SHP77 (cell line): ENCODE measurements at places on chromosomes 11 and 22.
A peak's percentile ranks its signal among the peaks of the same experiment; 100 is the strongest.

GRCh38 chr11:35214792-35215193, 75.8 kb downstream of the CD44 start:
- DNase-seq: no peak

GRCh38 chr11:17129003-17129402, 51.5 kb upstream of the RPS13 start:
- DNase-seq: no peak

DNA sequence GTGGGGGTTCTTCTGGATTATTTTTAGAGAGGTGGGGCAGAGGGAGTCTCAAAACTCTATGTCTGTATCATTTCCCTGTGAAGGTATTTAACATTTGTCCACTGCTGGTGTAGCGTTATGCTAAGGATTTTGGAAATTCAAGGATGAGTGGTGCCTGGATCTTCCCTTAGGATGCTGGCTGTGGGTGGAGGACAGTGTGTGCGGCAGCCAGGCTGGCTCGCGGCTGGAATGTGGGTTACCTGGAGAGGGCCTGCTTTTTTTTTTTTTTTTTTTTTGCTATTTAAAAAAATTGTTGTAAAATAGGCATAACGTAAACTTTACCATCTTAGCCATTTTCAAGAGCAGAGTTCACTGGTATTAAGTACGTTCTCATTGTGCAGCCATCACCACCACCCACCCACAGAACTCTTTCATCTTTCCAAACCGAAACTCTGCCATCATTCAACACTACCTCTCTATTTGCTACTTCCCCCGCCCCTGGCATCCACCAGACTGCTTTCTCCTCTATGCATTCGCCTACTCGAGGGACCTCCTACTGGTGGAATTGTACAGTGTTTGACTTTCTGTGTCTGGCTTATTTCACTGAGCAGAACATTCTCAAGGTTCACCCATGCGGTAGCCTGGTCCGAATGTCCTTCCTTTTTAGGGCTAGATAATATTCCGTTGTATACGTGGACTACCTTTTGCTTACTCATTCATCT, 67.1 kb downstream of the PARVB start:
- peak; percentile 21 for DNase-seq

DNA sequence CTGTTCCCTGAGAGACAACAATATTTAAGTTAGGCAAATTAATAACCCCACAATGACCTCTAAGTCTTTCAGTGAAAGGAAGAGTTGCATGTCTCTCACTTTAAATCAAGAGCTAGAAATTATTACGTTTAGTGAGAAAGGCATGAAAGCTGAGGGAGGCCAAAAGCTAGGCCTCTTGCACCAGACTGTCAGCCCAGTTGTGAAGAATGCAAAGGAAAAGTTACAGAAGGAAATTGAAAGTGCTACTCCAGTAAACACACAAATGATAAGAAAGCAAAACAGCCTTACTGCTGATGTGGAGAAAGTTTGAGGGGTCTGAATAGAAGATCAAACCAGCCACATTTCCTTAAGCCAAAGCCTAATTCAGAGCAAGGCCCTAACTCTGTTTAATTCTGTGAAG, 45.0 kb downstream of the BBOX1 start:
- no peak for DNase-seq

- DNase-seq: no peak
Observed at GRCh38 chr11:95524314-95525036, 265.1 kb downstream of the FAM76B start.

DNA sequence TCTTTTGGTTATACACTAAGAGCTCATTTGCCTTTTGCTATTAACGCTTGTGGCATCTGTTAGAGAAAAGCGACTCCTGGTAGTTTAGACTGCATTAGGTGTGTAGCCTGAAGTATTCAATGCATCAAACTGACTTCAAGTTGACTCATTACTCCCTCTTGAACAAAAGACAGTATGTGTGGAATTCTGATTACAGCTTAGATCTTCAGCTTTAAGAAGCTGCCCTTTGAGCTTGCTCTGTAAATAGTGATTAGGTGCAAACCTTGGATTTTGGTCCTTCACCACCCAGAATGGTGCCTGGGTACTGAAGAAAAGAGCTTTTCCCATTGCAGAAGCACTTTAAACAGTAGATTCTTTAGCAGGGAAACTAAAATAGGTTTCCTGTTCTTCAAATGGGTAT, 62.1 kb downstream of the FAT3 start:
- no peak for DNase-seq

- DNase-seq: no peak
Observed at GRCh38 chr22:27995801-27996528, 76.9 kb upstream of the PITPNB start.

DNA sequence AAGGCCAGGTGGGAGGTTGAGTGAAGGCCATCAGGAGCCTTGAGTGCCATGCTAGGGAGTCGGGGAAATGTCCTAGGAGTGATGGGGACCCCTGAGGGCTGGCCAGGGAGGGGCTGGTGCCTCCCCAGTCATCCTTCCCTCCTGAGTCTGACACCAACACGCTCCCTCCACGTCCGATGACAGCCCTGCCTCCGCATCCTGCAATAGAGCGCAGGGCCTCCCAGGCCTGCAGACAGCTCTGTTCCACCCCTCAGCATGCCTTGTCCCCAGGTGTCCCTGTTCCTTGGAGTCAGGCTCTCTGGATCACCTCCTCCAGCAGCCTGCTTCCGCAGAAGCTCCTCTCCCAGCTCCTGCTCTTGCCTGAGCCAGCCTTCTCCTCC, 3.1 kb downstream of the RAC2 start:
- DNase-seq: no peak

- no peak for DNase-seq
Observed at GRCh38 chr11:80315200-80315599, 874.4 kb upstream of the TENM4 start.

GRCh38 chr22:30209642-30210041, 36.9 kb downstream of the LIF start:
- DNase-seq: no peak

DNA sequence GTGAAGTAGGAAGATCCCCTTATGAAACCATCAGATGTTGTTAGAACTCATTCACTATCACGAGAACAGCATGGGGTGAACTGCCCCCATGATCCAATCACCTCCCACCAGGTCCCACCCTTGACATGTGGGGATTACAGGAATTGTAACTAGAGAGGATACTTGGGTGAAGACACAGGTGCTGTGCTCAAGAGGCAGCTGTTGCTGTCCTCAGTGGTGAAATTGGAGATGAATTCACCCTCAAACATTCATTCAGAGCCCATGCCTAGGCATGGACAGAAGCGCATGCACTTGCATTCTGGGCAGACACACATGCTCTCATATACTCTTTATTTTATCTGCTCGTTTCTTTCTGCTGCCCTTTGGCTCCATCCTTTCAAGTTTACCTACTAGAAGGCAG, 385.0 kb downstream of the INSC start:
- DNase-seq: no peak

DNA sequence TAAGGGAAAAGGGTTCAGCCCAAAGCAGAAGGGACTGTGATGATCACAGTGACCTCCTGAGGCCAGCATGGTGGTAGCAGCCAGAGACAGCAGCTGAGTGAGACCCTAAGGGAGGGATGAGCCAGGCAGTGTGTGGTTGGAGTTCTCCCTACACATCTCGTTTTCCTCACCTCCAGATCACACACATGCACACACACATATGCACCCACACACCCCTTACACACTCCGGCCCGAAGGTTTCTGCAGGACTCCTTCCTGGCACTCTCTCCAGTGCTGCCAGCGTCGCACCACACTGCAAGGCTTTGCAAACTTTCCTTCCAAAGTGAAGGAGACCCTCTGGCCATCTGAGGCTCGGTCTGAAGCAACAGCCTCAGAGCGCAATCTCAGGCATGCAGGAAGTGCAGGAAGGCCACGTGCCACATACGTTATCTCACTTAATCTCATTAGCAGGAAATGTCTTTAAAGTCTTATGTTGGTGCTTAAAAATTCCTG, 26.9 kb upstream of the TP53I11 start:
- DNase-seq: peak; percentile 45

DNA sequence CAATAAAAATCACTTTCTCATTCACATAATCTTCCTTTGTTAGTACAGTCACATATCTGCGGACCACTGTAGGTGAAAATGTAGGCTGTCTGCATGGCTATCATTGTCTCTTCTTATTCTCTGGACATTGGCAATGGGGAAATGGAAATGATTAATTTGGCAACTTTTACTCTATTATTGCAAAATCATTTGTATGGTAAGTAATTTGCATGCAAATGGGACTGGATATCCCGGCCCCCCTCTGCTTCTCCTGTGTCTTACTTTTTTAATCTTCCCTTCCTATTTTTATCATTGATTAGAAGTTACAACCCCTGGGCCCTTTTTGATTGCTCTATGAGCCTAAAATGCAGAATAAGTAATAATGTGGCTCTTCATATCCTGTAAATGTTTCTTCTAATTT, 6.0 kb downstream of the GRK3 start:
- no peak for DNase-seq

- DNase-seq: no peak
Observed at GRCh38 chr11:116194156-116194904, 578.5 kb downstream of the BUD13 start.

DNA sequence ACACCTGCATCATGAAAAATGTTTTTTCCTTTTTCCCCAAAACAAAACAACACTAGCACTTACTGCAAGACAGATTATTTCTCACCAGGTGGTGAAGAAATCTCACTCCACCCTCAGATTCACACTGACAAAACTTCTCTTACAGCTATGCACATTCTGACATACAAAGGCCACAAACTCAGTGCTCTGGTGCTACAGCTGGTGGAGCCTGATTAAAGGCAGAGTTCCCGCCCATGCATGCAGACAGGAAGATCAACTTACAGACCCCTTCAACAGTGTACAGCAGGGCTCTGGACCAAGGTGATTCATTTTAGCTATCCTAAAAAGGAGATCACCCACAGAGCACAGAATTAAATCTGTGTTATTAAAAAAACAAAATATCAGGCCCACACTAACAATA, 112.6 kb downstream of the CADM1 start:
- DNase-seq: peak; percentile 17

DNA sequence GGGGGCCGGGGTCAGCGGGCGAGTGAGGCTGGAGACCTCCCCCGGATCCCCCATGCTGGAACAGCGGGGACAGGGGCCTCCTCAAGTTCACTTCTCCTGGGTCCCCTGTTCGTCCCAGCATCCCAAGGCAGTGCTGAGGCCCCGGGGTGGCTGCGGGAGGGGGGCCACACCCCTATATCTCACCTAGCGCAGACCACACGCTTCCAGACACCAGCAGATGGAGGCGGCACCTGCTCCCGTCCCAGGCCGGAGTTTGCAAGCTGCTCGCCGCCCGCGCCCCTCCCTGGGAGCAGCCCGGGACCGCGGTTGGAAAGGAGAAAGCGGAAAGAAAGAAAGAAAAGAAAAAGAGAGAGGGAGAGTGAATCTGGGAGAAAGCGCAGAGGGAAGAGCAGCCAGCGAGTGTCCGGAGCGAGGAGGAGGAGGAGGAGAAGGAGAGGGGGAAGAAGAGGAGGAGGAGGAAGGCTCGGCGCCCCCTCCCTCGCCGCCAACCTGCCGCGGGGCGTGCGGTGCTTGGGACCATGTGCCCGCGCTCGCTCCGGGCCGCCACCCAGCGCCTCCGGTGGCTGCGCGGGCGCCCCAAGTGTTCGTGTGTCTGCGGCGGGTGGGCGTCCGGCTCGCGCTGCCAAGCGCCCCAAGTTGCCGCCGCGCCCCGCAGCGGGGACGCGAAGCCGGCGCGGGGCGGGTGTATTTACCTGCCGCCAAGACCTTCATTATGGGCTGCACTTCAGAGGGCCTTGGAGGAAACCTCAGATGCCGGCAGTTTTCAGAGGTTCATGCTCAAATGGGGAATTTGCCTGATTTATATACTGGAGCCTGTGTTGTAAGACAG, at the start of gene LIF:
LIF (minus strand) TSS at position 775 of the 829 bp plus-strand sequence; CDS start at position 711, 64 bp downstream.
- no peak for DNase-seq

DNA sequence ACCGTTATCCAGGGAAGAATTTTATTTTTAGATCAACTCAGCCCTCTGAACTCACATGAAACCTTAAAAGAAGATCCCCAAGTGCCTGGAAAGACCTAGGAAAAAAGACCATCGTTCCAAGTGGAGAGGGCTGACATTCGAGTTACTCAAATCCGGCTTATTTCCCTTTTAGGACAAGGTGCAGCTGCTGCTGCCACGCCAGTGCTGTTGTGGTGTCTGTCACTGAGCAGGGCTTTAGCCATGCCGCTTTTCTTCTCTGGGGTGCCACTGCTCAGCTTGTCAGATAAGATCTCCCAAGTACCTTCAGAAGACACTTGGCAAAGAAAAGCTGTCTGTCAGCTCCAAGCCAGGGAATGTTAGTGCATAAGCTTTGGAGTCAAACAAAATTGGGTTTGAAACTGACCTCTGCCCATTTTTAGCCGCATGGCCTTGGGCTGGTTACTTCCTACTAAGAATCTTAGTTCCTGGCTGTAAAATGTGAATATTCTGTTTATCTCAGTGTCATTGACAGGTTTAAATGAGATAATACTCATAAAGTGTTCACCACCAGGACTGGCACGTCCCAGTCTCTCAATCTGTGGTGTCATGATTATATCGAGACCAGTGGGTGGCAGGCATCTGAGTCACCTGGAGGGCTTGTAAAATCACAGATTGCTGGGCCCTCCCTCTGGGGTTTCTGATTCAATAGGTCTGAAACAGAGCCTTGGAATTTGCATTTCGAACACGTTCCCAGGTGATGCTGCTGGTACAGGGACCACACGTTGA, 117.5 kb downstream of the PKNOX2 start:
- no peak for DNase-seq

GRCh38 chr11:78427615-78428265, 10.1 kb upstream of the GAB2 start:
- DNase-seq: no peak

DNA sequence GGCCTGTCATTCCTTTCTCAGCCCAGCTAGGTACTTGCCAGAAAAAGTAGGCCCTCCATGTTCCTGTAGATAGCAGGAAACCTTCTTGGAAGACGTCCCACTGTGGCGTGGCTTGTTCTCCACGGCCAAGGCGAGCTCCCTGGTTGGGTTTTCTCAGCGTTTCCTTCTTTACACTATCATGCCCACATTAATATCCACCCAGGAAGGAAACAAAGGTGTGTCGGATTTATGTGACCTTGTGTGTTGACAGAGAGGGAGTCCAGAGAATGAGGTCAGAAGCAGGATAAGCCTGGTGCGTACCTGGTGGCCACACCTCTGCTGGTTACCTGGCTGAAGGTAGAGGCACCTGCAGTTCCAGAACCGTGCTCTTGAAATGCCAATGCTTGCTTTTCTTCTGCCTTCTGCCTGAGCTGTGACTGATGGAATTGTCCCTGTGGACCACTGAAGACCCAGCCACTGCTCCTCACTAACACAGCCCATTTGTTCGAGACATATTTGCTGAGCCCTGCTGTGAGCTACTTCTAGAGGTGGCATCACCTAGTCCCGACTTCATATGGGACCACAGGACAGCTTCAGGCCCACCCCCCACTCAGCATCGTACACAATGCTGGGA, 7.9 kb downstream of the ASPHD2 start:
- DNase-seq: no peak
